Glutamatergic neuron (in vitro differentiated cells): ENCODE measurements at places on chromosomes 6 and 20. TPM values are rescaled to one million over a fixed set of nuclear protein-coding genes. Genes with fewer than 3 reads are reported as not detected.

The SLC17A5 gene
- total RNA-seq: 14.3 TPM

The TRIM26 gene
- total RNA-seq: 58.5 TPM

The ADGRB3 gene
- 7.3 TPM for total RNA-seq

The SYCP2L gene
- 20.5 TPM for total RNA-seq

The GNAS-AS1 gene
- 11.7 TPM for total RNA-seq

The AMD1 gene
- total RNA-seq: 26.1 TPM

The C20orf202 gene
- not detected for total RNA-seq

The SPTLC3 gene
- not detected for total RNA-seq

The RRAGD gene
- total RNA-seq: 14.7 TPM

The EPB41L1 gene
- 54.1 TPM for total RNA-seq

The RIMS4 gene
- 96.1 TPM for total RNA-seq

The THEMIS gene
- total RNA-seq: not detected

The SUMO4 gene
- total RNA-seq: 1.3 TPM

The OR2H1 gene
- not detected for total RNA-seq

The SLC22A7 gene
- total RNA-seq: 0.34 TPM

The NHLRC1 gene
- total RNA-seq: 0.17 TPM

The OVOL2 gene
- total RNA-seq: not detected

The PPT2 gene
- total RNA-seq: 55.1 TPM

The SFTA2 gene
- total RNA-seq: not detected

The RIPOR3 gene
- not detected for total RNA-seq

The HEY2 gene
- total RNA-seq: 2.1 TPM

The ANGPT4 gene
- 0.22 TPM for total RNA-seq

The SEC23B gene
- 52.3 TPM for total RNA-seq

The HDAC2 gene
- 389 TPM for total RNA-seq

The TRAPPC3L gene
- total RNA-seq: not detected
